Aorta (tissue), 5 donors: ENCODE measurements at places on chromosomes 11 and 22. TPM values are rescaled to one million over a fixed set of nuclear protein-coding genes. Genes with fewer than 3 reads are reported as not detected.

GRCh38 chr11:43585877-43586608 lies 94.5 kb upstream of the HSD17B12 start:
- DNase-seq = no peak

OMP gene
- not detected for total RNA-seq

ANKK1 gene
- total RNA-seq = 0.16 TPM

TRIM51 gene
- not detected for total RNA-seq

DNA sequence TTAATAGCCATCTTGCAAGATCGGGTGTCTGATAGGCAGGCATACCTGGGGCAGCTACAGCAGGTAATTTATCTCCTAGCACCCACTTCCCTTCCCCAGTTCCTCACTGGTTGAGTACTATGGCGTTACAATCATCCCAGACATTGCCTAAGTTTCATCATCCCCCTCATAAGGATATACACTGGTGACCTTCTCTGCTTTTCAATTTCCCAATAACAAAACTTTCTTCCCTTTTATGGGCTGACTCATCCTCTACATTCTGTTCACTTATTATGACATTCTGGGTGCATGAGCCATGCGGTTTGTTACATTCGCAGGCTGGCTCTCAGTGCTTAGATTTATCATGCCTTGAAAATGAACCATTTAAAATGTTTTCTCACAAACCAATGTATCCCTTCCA lies 5.0 kb upstream of the MRPL11 start:
- DNase-seq = no peak

DNA sequence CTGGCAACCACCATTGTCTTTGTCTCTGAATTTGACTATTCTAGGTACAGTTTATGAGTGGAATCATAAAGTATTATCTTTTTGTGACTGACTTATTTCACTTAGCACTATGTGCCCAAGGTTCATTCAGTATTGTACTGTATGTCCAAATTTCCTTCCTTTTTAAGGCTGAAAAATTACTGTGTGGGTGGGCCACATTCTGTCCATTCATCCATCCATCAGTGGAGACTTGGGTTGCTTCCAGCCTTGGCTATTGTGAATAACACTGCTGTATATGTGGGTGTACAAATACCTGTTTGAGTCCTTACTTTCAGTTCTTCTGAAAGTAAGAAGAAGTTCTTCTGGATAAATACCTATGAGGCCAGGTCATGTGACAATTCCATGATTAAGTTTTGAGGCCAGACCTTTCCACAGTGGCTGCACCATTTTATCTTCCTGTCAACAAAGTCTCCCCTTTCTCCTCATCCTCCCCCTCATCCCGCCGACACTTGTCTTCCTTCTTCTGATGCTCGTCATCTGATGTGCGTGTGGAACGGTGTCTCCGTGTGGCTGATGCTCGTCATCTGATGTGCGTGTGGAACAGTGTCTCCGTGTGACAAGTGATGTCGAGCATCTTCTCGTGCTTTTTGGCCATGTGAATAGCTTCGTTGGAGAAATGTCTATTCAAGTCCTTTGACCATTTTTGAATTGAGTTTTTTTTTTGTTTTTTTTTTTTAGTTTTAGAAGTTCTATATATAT lies 49.5 kb downstream of the SBF1 start:
- DNase-seq = no peak

DNA sequence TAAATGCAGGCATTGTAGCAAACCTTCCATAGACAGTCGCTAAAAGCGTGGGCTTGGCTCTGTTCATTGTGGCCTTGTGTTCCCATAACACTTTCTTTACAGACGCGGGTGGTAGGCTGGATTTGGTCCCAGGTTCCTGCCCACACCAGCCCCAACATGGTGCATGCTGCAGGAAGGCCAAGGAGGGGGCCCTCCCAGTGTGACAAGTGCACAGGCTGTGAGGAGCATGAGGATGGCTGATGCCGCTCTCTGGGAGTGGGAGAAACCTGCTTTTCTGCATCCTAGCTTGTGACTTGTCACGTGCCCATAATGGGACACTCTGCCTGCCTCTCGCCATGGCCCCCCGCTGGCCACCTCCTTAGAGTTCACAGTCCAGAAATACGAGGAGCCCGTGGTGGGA lies 161.8 kb upstream of the B3GAT1 start:
- DNase-seq = peak; percentile 58

SSTR3 gene
- total RNA-seq = not detected
